Activated CD8-positive, alpha-beta memory T cell treated with anti-CD3 and anti-CD28 coated beads for 1 hour (primary cell): ENCODE measurements at places on chromosomes 12 and 14.

DNA sequence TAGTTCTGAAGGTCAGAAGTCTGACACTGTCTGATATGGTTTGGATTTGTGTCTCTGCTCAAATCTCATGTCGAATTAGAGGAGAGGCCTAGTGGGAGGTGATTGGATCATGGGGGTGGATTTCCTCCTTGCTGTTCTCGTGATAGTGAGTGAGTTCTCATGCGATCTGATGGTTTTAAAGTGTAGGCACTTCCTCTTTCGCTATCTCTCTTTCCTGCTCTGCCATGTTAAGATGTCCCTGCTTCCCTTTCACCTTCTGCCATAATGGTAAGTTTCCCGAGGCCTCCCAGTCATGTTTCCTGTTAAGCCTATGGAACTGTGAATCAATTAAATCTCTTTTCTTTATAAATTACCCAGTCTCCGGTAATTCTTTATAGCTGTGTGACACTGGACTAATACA is 84.1 kb upstream of the TMTC1 start:
- no peak for DNase-seq

DNA sequence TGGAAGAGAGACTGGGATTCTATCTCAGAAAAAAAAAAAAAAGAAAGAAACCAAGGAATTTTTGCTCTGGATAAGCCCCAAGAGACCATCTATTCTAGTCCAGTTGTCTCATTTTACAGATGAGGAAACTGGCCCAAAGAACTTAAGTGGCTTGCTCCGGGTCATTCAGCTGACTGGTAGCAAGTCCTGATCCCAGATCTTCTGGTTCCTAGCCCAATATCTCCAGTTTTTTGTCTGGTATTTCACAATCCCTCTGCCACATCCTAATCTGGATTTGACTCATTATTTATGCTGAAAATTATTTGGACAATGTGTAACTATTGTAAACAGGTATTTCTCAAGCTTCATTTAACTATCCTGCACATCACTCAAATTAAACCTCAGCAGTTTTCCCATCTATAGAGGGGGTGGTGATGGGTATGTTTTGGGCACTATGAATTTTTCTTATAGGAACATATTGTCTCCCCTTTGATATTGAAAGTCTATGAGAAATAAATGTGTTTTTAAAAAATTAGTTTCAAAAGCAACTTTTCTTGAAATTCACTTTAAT is 43.4 kb downstream of the PPP2R5E start:
- DNase-seq: no peak

DNA sequence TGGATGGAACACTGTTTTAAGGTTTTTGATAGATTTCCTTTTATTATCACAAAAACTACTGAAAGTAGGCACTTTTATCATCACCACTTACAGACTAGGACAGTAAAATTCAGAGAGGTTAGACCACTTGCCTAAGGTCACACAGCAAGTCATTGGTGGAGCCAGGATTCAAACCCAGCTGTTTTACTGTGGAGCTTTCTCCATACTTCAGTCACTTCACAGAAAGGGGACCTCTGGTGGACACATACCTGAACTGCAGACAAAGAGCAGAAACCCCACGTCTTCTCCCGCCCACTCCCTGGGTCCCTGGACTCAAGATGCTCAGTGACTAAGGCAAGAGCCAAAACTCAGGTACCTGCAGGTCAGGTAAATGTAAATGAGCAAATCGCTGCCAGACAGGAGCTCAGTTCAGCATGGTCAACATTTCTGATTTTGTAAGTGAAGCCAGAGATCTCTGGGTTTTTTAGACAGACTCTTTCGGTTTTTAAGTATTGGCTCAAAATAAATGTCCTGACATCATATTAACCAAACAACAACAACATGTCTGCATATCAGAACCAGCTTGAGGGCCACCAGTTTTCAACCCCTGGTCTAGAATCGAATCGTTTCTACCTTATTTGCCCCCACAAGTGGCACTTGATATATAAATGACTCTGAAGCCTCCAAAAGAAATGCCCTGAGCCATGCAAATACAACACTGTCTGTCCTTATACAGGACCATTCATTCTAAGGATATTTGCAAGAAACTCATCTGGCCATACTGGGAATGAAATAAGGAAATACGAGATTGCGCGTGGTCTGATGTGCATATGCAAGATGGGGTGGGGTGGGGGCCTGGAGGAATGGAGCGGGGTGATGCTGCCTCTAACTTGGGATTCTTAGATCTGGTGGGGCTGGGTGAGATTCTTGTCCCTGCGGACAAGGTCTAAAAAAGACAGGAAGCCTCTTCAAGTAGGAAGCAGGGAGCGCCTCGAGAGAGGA is 110.9 kb downstream of the KSR2 start:
- no peak for DNase-seq

- no peak for DNase-seq
These were observed 11.5 kb downstream of the SLC38A2 start for GRCh38 chr12:46360908-46361666.

- DNase-seq: no peak
These were observed 162.6 kb upstream of the TMPO start for GRCh38 chr12:98352835-98353234.

- no peak for DNase-seq
These were observed 4.2 kb downstream of the RHOF start for GRCh38 chr12:121789233-121789781.

DNA sequence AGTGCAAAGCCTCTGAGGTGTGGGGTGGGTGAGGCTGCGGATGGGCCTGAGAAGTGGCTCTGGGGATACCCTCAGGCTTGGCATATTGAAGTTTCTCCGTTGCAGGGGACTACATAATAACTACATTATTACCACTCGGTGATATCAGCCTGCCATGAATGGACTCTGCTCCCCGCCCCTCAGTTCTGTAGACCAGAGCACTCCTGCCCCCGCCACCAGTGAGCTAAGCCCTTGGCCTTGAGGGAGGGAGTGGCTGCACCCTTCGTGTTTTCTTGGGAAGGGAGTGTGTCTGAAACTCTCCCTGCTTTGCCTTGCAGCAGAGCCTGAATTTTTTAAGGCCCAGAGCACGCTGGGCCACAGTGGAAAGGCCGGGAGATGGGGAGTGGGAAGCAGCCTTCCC is 1.7 kb downstream of the ORAI1 start:
- no peak for DNase-seq

DNA sequence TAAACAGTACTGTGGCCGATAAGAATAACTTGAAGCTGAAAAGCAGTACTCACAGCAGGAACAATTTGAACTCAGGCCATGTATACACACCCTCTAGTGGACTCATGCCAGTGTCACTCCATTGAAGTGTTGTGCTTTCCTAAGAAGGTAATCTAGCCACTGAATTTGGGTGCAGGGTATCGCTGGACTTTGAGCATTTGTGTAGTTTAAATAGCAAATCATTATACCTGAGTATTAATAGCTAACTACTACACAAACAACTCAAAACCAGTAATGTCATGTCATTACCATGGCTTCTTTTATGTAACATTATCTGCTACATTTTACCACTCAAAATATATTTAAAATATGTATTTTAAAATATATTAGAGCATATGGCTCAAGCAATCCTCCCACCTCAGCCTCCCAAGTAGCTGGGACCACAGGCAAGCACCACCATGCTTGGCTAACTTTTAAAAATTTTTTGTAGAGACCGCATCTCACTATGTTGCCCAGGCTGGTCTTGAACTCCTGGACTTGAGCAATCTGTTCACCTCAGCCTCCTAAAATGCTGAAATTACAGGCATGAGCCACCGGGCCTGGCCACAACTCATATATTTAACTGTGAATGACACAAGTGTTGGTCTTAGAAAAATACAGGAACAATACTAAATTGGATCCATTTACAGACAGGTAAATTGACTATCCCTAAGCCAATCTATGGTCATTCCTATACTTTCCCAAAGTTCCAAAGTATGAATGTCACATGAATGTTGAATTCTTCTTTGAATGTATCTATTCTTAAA is 25.6 kb upstream of the ARID4A start:
- no peak for DNase-seq

GRCh38 chr12:49451468-49452259 is 84.4 kb downstream of the SPATS2 start:
- no peak for DNase-seq

DNA sequence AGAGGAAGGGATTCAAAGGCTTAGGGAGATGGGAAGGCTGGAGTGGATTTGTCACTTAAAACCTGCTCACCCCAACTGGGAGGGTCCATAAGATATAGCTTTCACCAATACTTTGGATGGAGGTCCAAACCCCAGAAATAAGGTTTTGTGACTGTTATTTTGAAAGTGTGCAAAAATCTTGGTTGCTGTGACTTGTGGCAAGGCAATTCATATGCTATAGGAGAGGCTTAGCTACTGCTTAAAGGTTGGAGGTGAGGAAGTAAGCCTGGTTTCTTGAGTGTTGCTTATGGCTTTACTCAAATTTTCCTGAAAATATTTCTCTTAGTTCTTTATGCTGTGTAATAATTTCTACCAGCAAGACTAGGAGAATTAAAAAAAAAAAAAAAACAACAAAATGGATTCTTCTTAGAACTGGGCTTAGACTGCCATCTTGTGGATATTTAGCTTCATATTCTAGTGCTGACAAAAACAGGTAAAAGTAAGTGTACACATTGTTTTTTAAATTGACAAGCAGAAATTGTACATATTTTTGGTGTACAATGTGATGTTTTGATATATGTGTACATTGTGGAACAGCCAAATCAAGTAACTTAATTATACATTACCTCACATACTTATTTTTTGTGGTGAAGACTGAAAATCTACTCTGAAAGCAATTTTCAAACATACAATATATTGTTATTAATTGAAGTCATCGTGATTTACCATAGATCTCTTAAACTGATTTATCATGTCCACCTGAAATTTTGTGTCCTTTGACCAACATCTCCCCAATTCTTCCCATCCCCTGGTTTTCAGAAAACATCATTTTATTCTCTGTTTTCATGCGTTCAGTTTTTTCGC is 23.0 kb downstream of the PDE6H start:
- DNase-seq: no peak

GRCh38 chr14:30849354-30849753 is 25.0 kb upstream of the COCH start:
- no peak for DNase-seq

GRCh38 chr12:97960741-97961608 is 498.4 kb downstream of the RMST start:
- no peak for DNase-seq

GRCh38 chr12:19161216-19161615 is 31.7 kb downstream of the PLEKHA5 start:
- no peak for DNase-seq
